CD8-positive, alpha-beta memory T cell (primary cell): ENCODE measurements at places on chromosomes 1 and 21. TPM values are rescaled to one million over a fixed set of nuclear protein-coding genes. Genes with fewer than 3 reads are reported as not detected.

The SAMD13 gene
- 0.48 TPM for polyA plus RNA-seq

The ESRRG gene
- polyA plus RNA-seq = not detected

GRCh38 chr1:104387716-104388508 is 638.2 kb downstream of the AMY1C start:
- no peaks in the 10 kb centered on the region for H3K36me3 ChIP-seq
- no peak for DNase-seq
- no peak overlapping the region for H3K27ac ChIP-seq
- no peaks in the 10 kb centered on the region for H3K4me1 ChIP-seq

DNA sequence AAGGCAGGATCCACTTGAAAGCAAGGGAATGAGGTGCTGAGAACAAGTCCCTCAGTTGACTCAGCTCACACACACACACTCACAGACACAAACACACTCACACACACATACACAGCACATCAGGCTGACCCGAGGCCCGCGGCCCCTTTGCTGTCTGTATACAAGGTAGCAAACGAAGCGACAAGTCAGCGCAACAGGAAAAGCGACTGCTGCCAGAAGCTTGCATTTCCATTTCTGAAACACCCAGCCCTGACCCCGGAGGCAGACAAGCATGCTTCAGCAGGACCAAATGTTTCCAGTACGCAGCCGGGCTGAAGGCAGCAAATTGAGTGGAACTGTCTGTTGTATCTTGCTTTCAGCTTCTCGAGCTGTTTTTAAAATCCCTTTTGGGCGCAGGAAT is 501.6 kb downstream of the NPHP4 start:
- H3K27ac ChIP-seq = no peak overlapping the region
- H3K27me3 ChIP-seq = no peaks in the 10 kb centered on the region
- no peaks in the 10 kb centered on the region for H3K36me3 ChIP-seq
- no peak overlapping the region for H3K4me3 ChIP-seq

- H3K4me1 ChIP-seq = no peaks in the 10 kb centered on the region
- no peak for DNase-seq
- H3K4me3 ChIP-seq = no peak overlapping the region
- no peaks in the 10 kb centered on the region for H3K36me3 ChIP-seq
- no peak overlapping the region for H3K27ac ChIP-seq
- H3K27me3 ChIP-seq = no peaks in the 10 kb centered on the region
Measured at GRCh38 chr1:218464871-218465270, 119.7 kb downstream of the TGFB2 start.

- no peak for DNase-seq
- H3K27me3 ChIP-seq = no peaks in the 10 kb centered on the region
- H3K27ac ChIP-seq = no peak overlapping the region
- H3K4me3 ChIP-seq = no peak overlapping the region
Measured at GRCh38 chr21:44483288-44484237, 28.3 kb downstream of the LRRC3 start.
